ENCODE measurements at places on chromosomes 2 and 18.
A peak's percentile ranks its signal among the peaks of the same experiment; 100 is the strongest.

GRCh38 chr2:109148117-109148746 lies 19.2 kb downstream of the SH3RF3 start:
- H3K4me3 ChIP-seq: no peak overlapping the region
- no peaks in the 10 kb centered on the region for H3K27me3 ChIP-seq
- H3K4me1 ChIP-seq: no peaks in the 10 kb centered on the region

- no peak overlapping the region for H3K4me3 ChIP-seq
- DNase-seq: no peak
- H3K27ac ChIP-seq: no peak overlapping the region
- no peaks in the 10 kb centered on the region for H3K4me1 ChIP-seq
These were observed 174.0 kb upstream of the SLC8A1 start for GRCh38 chr2:40625849-40626248.

- H3K27ac ChIP-seq: no peak overlapping the region
- no peaks in the 10 kb centered on the region for H3K36me3 ChIP-seq
- DNase-seq: no peak
- peaks cover 12% of the 10 kb centered on the region for H3K4me1 ChIP-seq
- no peak overlapping the region for H3K4me3 ChIP-seq
These were observed 176.3 kb downstream of the INHBB start for GRCh38 chr2:120522151-120522751.

DNA sequence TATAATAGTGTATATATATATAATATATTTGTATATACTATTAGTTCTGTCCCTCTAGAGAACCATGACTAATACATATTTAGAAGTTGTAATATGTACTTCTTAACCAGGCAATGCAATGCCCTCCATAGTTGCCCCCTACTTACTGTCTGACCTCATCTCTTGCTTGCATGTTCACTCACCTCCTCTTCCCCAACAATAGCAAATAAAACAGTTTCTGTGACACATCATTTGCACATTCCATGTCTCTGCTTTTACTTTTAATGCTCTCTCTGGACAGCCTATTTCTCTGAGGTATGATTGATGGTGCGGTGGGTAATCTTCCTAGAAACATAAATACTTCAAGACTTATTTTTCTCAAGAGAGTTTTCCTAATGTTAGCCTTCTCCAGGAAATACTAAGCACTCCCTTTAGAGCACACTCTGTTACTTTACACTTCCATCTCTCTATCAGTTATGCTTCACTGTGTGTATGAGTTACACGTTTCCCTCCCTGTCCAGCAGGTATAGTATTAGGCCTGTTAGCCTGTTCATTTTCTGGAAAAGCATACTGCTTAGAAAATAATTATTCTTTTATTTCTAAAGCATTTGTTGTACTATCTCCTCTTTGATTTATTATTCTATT lies 295.6 kb upstream of the LRATD1 start:
- DNase-seq: no peak
- H3K36me3 ChIP-seq: no peaks in the 10 kb centered on the region
- no peaks in the 10 kb centered on the region for H3K27me3 ChIP-seq
- no peak overlapping the region for H3K4me3 ChIP-seq
- no peaks in the 10 kb centered on the region for H3K4me1 ChIP-seq

DNA sequence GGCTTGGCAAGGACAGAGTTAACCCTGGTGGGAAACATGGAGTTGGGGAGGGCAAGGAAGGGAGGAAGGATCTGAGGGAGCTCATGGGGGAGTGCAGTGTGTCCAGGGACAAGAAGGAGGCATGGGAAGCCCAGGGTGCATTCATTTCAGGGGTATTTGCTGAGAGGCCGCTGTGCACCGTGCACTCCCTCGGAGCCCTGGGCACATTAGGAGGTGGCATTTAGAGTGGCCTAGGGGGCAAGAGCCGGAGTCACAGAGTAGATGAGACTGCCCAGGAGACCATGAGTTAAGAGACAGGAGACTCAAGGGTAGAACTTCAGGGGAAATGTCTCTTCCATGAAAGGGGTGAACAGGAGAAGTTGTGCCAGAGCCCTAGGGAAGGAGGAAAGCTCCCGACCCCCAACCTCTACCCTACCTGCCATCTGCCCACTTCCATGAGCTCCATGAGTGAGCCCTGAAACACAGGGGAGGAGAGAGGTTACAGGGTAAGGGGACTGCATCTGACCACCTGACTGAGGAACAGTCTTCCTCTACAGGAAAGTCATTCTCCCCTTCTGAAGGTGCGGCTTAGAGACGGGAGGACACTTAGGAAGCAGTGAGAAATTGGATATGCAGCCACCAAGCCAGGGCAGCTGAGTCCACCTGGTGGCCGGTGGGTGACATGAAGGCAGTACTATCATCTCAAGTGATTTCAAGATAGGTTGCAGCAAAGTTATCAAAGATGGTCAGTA lies 58.5 kb upstream of the COPS8 start:
- peak; percentile 78 for DNase-seq
- peaks cover 8% of the 10 kb centered on the region for H3K4me1 ChIP-seq
- no peak overlapping the region for H3K27ac ChIP-seq
- H3K36me3 ChIP-seq: no peaks in the 10 kb centered on the region
- H3K27me3 ChIP-seq: no peaks in the 10 kb centered on the region

DNA sequence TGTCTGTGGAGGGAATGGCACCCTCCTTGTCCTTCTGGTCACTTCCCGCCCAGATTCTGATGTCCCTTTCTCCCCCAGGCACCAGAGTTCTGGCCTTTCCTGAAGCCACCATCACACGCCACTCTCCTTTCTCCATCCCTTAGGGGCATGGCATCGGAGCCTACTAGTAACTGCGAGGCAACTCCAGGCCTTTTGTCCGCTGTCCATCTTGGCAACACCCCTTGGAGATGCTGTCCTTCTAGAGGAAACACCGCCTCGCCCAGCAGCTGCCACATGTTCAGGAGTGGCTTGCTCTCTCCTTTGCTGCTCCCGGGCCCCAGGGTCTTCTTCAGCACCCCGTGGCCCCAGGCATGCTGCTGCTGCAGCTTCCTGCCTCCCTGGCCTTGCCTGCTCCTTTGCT lies 267.0 kb downstream of the SRBD1 start:
- no peak overlapping the region for H3K27ac ChIP-seq
- H3K4me1 ChIP-seq: no peaks in the 10 kb centered on the region
- no peaks in the 10 kb centered on the region for H3K36me3 ChIP-seq

DNA sequence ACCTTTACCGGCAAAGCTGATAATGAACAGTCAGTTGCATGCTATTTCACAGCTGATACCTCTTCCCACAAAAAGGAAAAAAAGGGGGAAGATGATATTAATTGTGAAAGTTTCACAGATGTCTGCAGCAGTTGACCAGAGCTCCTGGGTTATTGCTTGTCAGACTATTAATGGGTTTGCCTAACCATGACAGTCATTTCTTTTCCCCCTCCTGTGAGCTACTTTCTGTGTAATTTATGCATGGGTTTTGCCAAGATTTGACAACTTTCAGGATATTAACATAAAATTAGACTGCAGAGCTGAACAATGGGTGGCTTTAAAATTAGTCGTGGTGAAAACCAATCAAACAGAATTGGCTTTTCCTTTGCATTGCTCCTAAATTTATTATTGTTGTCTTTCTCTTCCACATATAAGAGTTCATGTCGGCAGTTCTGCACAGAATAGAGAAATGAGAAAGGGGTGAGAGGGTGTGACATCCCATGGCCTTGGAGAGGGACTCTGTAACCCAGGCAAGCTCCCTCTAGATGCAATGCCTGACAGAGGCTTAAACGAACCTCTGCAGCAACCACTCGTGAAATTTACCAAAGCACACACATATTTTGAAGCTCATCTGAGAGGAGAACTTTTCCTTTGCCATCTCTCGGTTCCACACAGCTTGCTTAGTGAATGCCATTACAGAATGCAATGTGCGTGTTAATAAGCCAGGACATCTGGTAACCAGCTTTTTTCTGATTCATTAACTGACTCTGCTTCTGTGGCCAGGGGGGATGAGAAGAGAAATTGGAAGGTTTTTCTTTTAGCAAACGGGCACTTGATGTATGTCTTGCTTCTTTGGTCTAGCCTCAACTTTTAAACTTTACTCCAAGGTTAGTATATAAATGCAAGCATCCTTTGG lies 82.2 kb upstream of the ITGA4 start:
- H3K4me3 ChIP-seq: no peak overlapping the region
- peaks cover 9% of the 10 kb centered on the region for H3K4me1 ChIP-seq
- H3K27me3 ChIP-seq: no peaks in the 10 kb centered on the region

- no peaks in the 10 kb centered on the region for H3K4me1 ChIP-seq
- no peak overlapping the region for H3K4me3 ChIP-seq
- no peaks in the 10 kb centered on the region for H3K36me3 ChIP-seq
- no peaks in the 10 kb centered on the region for H3K27me3 ChIP-seq
These were observed 402.2 kb upstream of the TCF4 start for GRCh38 chr18:55990186-55990585.

- H3K4me1 ChIP-seq: peaks cover 58% of the 10 kb centered on the region
- no peaks in the 10 kb centered on the region for H3K36me3 ChIP-seq
- H3K27ac ChIP-seq: no peak overlapping the region
- H3K4me3 ChIP-seq: no peak overlapping the region
- DNase-seq: no peak
These were observed 100.3 kb downstream of the MCFD2 start for GRCh38 chr2:46815121-46815802.

DNA sequence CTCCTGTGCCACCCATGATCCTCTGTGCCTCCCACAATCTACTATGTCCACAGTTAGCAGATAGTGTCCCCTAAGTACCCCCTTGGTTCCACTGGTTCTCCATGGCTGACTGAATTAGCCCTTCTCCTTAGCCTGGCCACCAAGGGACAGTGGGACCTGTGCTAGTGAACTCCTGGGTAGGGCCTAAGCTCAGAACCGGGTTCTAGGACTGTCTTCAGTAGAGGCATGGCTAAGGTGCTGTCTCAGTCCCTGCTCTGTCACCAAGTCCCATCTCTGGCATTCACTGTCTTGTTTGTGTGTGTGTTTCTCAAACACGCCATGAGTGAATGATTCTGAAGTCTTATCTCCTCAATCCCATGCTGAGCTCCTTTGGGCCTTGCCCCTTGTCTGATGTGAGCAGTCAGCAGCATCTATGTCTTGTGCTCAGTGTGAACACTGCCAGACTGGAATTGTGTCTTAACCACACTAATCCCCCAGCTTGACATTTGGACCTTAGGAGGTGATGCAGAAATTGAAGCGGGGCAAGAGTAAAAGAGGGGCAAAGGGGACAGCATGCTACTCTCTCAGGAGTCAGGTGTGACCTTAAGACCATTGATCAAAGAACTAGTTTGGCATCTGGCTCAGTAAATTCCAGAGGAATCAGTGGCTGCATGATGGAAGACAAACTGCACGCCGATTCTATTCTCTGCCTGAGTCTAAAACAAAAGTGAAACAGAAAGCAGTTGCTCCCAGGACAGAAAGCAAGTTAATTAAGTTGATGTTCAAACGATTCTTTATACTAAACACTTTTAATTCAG lies 190.5 kb downstream of the ALPK2 start:
- H3K36me3 ChIP-seq: no peaks in the 10 kb centered on the region
- H3K4me1 ChIP-seq: peaks cover 13% of the 10 kb centered on the region
- H3K27me3 ChIP-seq: no peaks in the 10 kb centered on the region
- peak overlapping the region; percentile 35 for H3K4me3 ChIP-seq

DNA sequence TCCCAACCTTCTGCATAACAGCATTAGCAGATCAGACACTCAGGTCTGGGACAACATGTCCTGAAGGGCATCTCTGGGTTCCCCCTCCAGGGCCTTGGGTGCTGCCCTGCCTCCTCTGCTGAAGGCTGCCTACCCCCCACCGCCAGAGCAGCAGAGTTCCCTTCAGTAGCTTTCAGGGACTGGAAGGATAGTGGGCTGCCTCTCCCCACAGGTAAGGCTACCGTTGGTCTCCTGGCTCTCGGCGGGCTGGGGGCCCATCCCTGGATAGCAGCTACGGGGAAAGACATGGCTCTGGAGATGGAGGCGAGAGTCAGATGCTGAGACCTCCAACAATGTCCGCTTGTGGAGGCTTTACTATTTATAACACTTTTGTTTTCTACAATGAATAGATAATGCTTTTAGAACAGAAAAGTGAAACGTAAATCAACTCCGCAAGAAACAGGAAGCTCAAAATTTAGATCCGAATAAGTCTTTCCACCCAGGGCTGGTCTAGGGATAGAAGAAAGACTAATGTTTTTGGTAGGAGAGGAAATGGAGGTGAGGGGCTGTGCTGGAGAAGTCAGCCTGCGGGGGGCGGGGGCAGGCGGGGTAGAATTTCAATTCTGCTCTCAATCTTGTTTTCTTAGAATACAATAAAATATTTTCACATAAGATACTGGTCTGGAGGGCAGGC lies 58.4 kb downstream of the ARL4C start:
- no peak overlapping the region for H3K27ac ChIP-seq
- H3K4me3 ChIP-seq: no peak overlapping the region
- no peaks in the 10 kb centered on the region for H3K36me3 ChIP-seq
- no peak for DNase-seq

DNA sequence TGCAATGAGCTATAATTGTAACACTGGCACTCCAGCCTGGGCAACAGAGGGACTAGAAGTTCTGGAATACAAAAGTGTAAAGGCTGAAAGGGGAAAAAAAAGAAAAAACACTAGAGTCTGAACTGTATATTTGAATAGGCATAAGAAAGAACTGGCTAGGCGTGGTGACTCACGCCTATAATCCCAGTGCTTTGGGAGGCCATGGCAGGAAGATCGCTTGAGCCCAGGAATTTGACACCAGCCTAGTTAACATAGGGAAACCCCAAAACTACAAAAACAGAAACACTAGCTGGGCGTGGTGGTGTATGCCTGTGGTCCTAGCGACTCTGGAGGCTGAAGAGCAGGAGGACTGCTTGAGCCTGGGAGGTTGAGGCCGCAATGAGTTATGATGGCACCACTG lies 70.6 kb downstream of the SAP130 start:
- peaks cover 15% of the 10 kb centered on the region for H3K4me1 ChIP-seq
- DNase-seq: no peak
- no peak overlapping the region for H3K4me3 ChIP-seq
- no peak overlapping the region for H3K27ac ChIP-seq

DNA sequence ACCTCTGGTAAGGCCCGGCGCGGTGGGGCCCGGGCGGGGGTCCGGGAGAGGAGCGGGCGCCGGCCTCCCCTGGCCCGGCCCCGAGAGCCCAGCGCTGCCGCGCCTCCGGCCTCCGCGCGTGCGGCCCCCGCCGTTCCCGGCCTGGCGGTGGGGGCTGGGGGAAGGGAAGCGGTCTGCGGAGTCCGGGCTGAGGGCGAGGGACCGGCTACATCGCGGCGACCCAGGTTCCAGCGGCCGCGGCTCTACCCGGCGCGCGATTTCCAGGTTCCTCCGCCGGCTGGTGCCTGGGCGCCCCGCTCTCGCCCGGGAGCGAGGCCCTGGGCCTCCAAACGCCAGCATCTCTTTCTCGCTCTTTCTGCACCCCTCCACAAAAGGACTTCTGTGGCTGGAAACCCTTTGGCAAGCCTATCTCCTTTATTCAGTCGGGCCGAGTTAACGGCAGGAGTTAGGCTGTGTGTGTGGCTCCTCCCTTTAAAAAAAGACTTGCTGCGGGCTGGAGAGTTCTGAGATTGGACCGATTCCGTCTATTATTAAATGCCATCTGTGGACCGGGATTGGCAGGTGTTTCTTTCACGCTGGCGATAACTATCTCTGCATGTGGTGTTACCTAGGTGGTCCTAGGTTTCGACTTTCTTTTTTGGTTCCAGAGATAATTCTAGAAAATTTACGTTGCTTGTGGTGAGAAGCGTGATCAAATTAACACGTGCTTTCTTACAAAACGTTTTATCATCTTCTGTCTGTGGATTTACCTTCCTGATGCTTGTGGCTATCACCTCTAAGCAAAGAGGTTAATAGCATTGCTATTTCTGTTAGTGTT lies 592 bp downstream of the ME2 start:
- peaks cover 7% of the 10 kb centered on the region for H3K4me1 ChIP-seq
- H3K27me3 ChIP-seq: no peaks in the 10 kb centered on the region
- H3K4me3 ChIP-seq: peak overlapping the region; percentile 92
- peak overlapping the region; percentile 97 for H3K27ac ChIP-seq

Data from stomach (tissue), 19 donors.